Endothelial cell of umbilical vein (primary cell): ENCODE measurements at places on chromosomes 11 and 22. TPM values are rescaled to one million over a fixed set of nuclear protein-coding genes. Genes with fewer than 3 reads are reported as not detected.

DNA sequence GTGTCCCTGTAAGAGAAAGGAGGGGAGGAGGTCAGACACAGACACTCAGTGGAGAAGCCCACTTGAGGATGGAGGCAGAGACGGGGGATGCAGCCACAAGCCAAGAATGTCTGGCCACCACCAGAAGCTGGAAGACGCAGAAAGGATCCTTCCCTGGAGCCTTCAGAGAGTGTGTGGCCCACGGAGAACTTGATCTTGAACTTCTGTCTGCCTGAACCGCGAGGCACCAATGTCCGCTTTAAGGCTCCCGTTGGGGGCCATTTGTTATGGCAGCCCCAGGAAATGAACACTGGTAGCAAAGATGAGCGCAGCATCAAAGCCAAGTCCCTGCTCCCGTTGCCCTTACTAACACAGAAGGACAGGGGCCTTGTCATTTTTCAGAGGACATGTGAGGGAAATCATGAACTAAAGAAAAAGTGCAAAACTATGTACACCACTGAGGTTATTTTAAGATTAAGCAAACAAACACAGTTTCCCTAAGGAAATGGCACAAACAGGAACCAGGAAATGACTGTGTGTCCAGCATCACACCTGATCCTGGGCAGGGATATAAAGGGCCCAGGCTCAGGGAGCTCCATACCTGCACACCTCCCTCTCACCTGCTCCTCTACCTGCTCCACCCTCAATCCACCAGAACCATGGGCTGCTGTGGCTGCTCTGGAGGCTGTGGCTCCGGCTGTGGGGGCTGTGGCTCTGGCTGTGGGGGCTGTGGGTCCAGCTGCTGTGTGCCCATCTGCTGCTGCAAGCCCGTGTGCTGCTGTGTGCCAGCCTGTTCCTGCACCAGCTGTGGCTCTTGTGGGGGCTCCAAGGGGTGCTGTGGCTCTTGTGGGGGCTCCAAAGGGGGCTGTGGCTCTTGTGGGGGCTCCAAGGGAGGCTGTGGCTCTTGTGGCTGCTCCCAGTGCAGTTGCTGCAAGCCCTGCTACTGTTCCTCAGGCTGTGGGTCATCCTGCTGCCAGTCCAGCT, at the start of gene KRTAP5-6:
TSS of gene KRTAP5-6 (plus strand) at position 588 of the 963 bp plus-strand sequence. CDS start at position 639, 51 bp downstream.
- H3K4me1 ChIP-seq: peaks cover 16% of the 10 kb centered on the region
- no peak within 1 kb of the TSS for H3K27ac ChIP-seq
- no peak for DNase-seq

- DNase-seq: no peak
- no peak overlapping the region for H3K27ac ChIP-seq
- no peak overlapping the region for H3K4me3 ChIP-seq
Observed at GRCh38 chr11:74695705-74696280, 35.4 kb downstream of the CHRDL2 start.

NLRP14 gene
- polyA plus RNA-seq: 0.21 and 0.26 TPM in 2 replicates

GRCh38 chr11:115745610-115746512, 241.6 kb upstream of the CADM1 start:
- no peak overlapping the region for H3K27ac ChIP-seq
- H3K27me3 ChIP-seq: no peaks in the 10 kb centered on the region
- DNase-seq: no peak
- no peaks in the 10 kb centered on the region for H3K36me3 ChIP-seq
- H3K4me1 ChIP-seq: no peaks in the 10 kb centered on the region

FGF4 gene
- not detected in 2 replicates for polyA plus RNA-seq

CLDN5 gene
- 252 and 295 TPM in 2 replicates for polyA plus RNA-seq

GRCh38 chr11:84871116-84871515, 756.0 kb downstream of the DLG2 start:
- no peak overlapping the region for H3K27ac ChIP-seq
- H3K4me3 ChIP-seq: no peak overlapping the region
- no peaks in the 10 kb centered on the region for H3K4me1 ChIP-seq
- no peaks in the 10 kb centered on the region for H3K36me3 ChIP-seq
- no peaks in the 10 kb centered on the region for H3K27me3 ChIP-seq

DNA sequence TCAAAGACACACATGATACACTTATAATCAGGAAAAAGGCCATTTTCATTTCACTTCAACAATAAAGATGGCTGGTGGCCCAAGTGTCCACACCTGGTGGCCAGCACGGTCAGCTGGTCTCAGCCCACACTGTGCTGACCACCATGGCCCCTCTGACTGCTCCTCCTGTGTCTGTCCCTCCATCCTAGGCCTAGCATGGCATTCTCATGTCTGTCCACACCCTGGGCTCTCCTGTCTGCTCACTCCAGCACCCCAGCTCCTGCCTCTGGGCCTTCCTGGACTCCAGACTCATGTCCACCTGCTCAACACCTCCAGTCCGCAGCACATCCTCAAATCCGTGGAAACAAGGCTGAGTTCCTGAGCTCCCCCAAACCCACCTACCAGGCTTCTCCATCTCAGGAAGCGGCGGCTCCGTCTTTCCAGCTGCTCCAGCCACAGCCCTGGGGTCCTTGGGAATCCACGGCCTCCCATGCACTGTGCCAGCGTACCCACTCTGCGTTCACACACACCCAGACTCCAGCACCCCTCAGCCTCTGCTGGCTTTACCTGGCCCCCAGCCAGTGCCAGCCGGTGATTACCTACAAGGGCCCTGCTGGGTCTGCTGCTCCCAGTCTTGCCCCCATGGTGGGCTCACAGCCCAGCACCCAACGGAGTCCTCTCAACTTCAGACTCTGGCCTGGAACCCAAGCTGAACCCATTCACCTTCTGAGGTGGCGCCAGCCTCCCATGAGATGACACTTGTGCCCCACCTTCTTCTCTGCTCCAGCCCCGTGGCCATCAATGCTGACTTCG, 13.9 kb downstream of the SIRT3 start:
- H3K4me3 ChIP-seq: no peak overlapping the region
- H3K27ac ChIP-seq: no peak overlapping the region
- no peak for DNase-seq
- no peaks in the 10 kb centered on the region for H3K4me1 ChIP-seq

LAYN gene
- polyA plus RNA-seq: 0.43 and 0.92 TPM in 2 replicates

DNA sequence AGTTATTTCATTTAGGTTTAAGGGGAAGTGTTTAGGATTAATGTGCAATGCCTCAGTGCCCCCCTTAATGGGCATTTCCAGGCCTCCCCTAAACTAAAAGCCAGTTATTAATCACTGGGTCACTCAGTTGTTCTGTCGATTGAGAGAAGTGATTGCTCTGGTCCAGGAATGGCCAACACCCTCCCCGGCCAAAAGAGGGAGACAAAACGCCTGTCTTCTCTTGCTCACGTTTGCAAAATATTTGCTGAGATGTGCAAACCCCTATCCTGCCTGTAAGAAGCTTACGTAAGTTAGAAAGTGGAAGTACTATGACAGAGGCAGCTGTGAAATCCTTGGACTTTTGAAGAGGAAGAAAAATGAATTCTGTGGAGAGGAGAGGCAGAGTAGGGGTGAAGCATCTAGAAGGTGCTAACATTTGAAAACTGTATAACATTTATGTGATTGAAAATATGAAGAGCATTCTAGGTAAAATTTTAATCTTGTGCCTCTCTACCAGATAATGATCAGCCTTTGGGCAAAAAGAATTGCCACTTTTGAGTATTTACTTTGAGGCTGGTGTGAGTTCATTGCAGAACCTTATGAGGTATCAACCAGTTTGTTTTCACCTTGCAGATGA, 37.7 kb downstream of the NTM start:
- no peaks in the 10 kb centered on the region for H3K36me3 ChIP-seq
- no peak for DNase-seq
- no peak overlapping the region for H3K27ac ChIP-seq
- no peak overlapping the region for H3K4me3 ChIP-seq

DNA sequence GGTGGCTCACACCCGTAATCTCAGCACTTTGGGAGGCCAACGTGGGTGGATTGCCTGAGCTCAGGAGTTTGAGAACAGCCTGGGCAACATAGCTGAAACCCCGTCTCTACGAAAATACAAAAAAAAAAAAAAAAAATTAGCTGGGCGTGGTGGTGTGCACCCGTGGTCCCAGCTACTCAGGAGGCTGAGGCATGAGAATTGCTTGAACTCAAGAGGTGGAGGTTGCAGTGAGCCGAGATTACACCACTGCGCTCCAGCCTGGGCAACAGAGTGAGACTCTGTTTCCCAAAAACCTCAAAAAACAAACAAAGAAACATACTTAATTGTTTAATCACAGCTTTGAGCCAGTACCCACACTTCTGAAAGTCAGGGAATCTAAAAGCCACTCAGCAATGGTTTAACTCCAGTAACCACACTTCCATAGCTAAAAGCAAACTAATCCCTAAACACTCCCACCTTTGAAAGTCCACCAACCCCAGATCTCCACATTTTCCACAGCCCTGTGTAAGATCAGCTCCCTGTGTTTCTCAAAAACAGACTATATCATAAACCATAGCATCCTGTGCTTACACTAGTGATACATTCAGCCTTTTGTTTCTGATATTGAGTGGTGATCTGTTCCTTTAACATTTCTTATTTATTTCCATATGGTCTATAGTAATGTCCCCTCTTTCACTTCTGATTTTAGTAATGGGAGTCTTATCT, 4.9 kb upstream of the OR2AT4 start:
- H3K36me3 ChIP-seq: no peaks in the 10 kb centered on the region
- H3K27me3 ChIP-seq: no peaks in the 10 kb centered on the region
- H3K27ac ChIP-seq: no peak overlapping the region
- DNase-seq: no peak

- H3K4me3 ChIP-seq: no peak overlapping the region
- H3K27me3 ChIP-seq: no peaks in the 10 kb centered on the region
- H3K36me3 ChIP-seq: no peaks in the 10 kb centered on the region
- DNase-seq: peak; percentile 61
- H3K4me1 ChIP-seq: peaks cover 61% of the 10 kb centered on the region
Observed at GRCh38 chr11:108873941-108874340, 209.1 kb downstream of the DDX10 start.

DNA sequence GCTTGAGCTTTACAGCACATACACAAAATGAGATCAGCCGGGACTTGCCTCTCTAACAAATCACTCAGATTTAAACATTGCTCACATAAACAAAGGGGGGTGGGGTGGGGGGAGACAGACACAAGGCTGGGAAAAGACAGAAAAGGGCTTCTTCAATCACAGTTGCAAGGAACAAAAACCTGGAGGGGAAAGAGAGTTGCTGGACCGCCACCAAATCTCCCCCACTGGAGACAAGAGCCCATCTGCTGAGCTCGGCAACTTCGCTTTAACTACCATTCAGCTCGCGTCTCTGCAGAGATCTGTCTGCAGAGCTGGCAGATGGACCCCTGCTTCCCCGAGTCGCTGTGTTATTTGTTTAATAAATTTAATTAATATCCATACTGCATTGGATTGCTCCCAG, 165.0 kb downstream of the RCN1 start:
- H3K4me3 ChIP-seq: no peak overlapping the region
- DNase-seq: no peak
- H3K27me3 ChIP-seq: no peaks in the 10 kb centered on the region
- H3K36me3 ChIP-seq: no peaks in the 10 kb centered on the region
- H3K27ac ChIP-seq: no peak overlapping the region

AMPD3 gene
- polyA plus RNA-seq: 1.4 and 2.5 TPM in 2 replicates

GRCh38 chr11:23988381-23989006, 508.4 kb upstream of the LUZP2 start:
- peaks cover 12% of the 10 kb centered on the region for H3K4me1 ChIP-seq
- H3K4me3 ChIP-seq: no peak overlapping the region
- no peak overlapping the region for H3K27ac ChIP-seq
- peak; percentile 29 for DNase-seq
- H3K27me3 ChIP-seq: no peaks in the 10 kb centered on the region
